ENCODE measurements at places on chromosomes 7 and 10. TPM values are rescaled to one million over a fixed set of nuclear protein-coding genes. Genes with fewer than 3 reads are reported as not detected.
A peak's percentile ranks its signal among the peaks of the same experiment; 100 is the strongest.

DNA sequence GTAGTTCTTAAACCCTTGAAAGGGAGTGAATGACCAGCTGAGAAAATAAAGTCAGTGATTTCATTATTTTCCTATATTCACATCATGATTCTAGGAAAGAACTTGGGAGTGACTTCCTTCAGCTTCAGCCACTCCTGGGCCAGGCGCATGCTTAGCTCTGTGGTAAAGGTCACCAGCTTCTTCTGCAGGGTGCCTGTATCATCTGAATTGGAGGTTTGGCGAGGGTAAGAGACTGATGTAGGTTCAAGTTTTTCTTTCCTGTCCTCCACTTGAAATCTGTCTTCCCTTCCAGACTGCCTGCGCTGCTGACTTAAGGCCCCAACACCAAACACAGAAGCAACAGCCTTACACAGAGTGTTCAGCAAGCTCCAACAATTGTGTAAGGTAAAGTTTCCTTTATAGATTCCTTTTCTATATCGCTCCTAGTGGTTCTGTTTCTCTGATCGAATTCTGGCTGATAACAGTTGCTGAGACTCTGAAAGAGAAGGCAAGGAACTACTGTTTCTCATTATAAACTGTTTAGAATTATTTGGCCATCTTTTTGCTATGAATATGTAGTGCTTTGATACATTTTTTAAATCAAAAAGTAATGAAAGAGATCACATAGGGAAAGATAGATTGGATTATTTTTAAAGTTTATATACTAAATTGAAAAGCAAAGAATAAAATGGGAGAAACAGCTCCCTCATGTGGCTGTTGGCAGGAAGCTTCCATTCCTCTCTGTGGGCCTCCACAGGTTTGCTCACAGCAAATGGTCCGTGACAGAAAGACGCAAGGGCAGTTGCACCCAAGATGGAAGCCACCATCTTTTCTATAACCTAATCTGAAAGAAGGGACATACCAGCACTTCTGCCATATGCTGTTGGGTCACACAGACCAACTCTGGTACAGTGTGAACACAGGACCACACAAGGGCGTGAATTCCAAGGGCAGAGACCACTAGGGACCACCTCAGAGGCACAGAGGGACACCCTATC is 14.0 kb downstream of the GATAD1 start:
- DNase-seq = peak; percentile 50

GRCh38 chr7:154769001-154769400 is 233.9 kb downstream of the PAXIP1 start:
- DNase-seq = no peak

GRCh38 chr10:30863516-30864210 is 168.0 kb downstream of the ZNF438 start:
- DNase-seq = peak; percentile 7

DNA sequence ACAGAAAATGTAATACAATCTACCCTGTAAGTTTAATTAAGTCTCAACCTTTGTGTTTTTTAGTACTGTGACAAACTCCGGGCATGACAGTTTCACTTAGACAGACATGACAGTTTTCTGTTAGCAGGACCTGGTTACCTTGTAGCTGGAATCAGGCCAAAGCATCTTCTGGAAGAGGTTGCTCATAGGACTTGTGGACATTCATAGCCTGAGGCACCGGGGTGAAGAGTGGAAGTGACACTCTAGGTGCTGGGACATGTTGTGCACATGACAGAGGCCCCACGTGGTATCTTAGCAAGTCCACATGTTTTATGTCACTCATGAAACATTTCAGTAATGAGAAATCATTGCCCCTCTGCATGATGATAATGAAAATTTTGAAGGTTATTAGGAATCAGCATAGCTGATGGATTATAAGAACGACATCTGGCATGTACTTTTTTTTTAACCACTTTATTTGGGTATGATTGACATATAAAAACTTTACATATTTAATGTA is 441.4 kb downstream of the CNTNAP2 start:
- no peak for DNase-seq

DNA sequence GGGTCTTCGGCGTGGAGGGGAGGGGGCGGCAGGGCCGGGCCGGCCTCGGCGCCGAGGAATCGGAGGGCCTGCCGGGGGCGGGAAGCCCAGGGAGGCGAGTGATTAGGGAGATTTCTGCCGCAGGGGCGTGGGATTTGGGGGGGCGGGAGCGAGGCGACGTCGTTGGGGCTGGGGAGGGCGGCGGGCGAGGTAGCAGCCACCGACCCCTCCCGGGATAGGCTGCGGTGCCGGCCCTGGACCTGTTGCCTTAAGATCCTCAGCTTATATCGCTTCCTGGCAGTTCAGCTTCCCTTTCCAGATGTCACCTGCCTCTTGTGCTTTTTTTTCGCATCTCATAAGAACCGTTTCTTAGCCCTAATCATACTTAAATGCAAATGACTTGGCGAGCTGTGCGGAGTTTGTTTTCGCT is 655 bp downstream of the LMTK2 start:
- DNase-seq = peak; percentile 13

DNA sequence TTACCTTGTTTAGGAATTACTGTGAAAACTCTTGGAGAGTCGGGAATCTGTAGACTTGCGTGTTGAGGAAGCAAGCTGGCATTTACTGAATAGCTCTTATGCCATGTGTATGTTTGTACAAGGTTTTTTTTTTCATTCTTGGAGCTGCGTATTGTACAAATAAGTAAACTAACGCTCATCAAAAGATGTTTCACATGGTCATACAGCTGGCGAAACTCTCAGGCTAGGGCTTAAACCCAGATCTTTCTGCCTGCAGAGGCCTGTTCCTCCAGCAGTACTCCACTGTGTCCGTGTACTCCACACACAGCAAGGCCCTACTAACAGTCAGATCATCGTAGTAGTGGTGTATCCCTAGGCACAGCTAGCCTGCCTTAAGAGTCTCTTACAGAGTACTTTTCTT is 7.4 kb downstream of the EDRF1 start:
- DNase-seq = no peak

- DNase-seq = no peak
Observed at GRCh38 chr10:97475936-97476594, 22.2 kb downstream of the MMS19 start.

GRCh38 chr7:143449793-143450192 is 6.5 kb downstream of the TAS2R60 start:
- DNase-seq = no peak

GRCh38 chr10:14727924-14728323 is 46.8 kb downstream of the FAM107B start:
- no peak for DNase-seq

PIK3CG gene
- total RNA-seq = 1.5 TPM

NUTM2A gene
- 0.17 TPM for total RNA-seq
